ENCODE measurements at places on chromosomes 3 and 15. TPM values are rescaled to one million over a fixed set of nuclear protein-coding genes. Genes with fewer than 3 reads are reported as not detected.

Gene CCDC54
- not detected for total RNA-seq

Gene GRIP2
- total RNA-seq: 0.69 TPM

Gene SHISA5
- total RNA-seq: 119 TPM

Gene CCDC39
- 0.38 TPM for total RNA-seq

Gene WDR49
- 0.65 TPM for total RNA-seq

Gene LYZL4
- not detected for total RNA-seq

Gene ALAS1
- total RNA-seq: 79.7 TPM

Gene CHSY1
- 44.9 TPM for total RNA-seq

Gene LSMEM2
- not detected for total RNA-seq

Gene FGD5
- total RNA-seq: 75.0 TPM

Gene PLA2G4E
- total RNA-seq: 0.12 TPM

Gene ZXDC
- 25.9 TPM for total RNA-seq

Gene SOX14
- total RNA-seq: not detected

Gene GP9
- total RNA-seq: not detected

Gene SEMA6D
- 5.4 TPM for total RNA-seq

Gene WNT5A
- 2.5 TPM for total RNA-seq

Gene TGM4
- not detected for total RNA-seq

Gene ZNF501
- total RNA-seq: 3.3 TPM

Gene DNAH12
- not detected for total RNA-seq

Gene TMC3
- total RNA-seq: not detected

Gene GPR27
- 4.1 TPM for total RNA-seq

Gene CFAP161
- not detected for total RNA-seq

Gene FBXO40
- not detected for total RNA-seq

Gene POLQ
- total RNA-seq: 0.84 TPM

Gene MAPKAPK3
- 54.6 TPM for total RNA-seq

Gene OTOL1
- total RNA-seq: not detected

Gene CFAP100
- total RNA-seq: not detected

Gene VPS18
- 25.8 TPM for total RNA-seq

Gene FGF7
- 127 TPM for total RNA-seq

Gene MON1A
- total RNA-seq: 8.0 TPM

Gene ATP10A
- total RNA-seq: 19.3 TPM

Gene ADAMTSL3
- total RNA-seq: 8.4 TPM

Gene CCR9
- not detected for total RNA-seq

Gene PIGB
- total RNA-seq: 8.2 TPM

Gene SPATA12
- not detected for total RNA-seq

Gene IL16
- 26.2 TPM for total RNA-seq

Gene BUB1B
- 0.82 TPM for total RNA-seq

Gene NDN
- 99.8 TPM for total RNA-seq

Gene NCBP2
- total RNA-seq: 38.0 TPM

Gene BLM
- total RNA-seq: 2.8 TPM

Gene CYP8B1
- not detected for total RNA-seq

Gene ZPLD1
- not detected for total RNA-seq

Gene PGBD4
- 0.84 TPM for total RNA-seq

Gene PSTPIP1
- total RNA-seq: 6.3 TPM

Gene CACNA1D
- 0.24 TPM for total RNA-seq

Gene IMPG2
- 0.24 TPM for total RNA-seq

Gene SNRPA1
- total RNA-seq: 32.8 TPM

Gene TRH
- total RNA-seq: not detected

Gene NPAP1
- not detected for total RNA-seq

Gene RBP2
- total RNA-seq: not detected

Gene ARL6IP5
- 189 TPM for total RNA-seq

Gene SLC22A13
- total RNA-seq: 0.94 TPM

Measured in omental fat pad (tissue), 4 donors.